NCI-H187 treated with DMSO at 0.1 percent for 48 hours (cell line): ENCODE measurements at places on chromosomes 13 and 19.

GRCh38 chr13:33761740-33762139 is 56.2 kb upstream of the RFC3 start:
- DNase-seq: no peak

DNA sequence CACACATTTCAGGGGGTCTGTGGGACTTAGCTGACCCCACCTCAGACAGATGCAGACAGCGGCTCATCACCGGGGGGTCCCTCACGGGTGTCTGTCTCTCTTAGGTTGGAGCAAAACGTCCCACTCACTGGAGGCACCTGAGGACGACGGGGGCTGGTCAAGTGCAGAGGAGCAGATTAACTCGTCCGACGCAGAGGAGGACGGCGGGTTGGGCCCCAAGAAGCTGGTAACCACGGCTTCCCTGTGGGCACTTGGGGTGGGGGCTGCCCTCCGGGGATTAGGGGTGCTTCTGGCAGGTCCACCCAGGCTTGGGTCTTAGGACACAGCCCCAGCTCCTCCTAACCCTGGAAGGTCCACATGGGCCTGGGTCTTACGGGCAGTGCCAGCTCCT is 11.2 kb upstream of the F7 start:
- no peak for DNase-seq

GRCh38 chr19:4571305-4571917 is 11.9 kb upstream of the SEMA6B start:
- no peak for DNase-seq

- no peak for DNase-seq
Observed at GRCh38 chr13:80361883-80362327, 21.0 kb upstream of the SPRY2 start.

DNA sequence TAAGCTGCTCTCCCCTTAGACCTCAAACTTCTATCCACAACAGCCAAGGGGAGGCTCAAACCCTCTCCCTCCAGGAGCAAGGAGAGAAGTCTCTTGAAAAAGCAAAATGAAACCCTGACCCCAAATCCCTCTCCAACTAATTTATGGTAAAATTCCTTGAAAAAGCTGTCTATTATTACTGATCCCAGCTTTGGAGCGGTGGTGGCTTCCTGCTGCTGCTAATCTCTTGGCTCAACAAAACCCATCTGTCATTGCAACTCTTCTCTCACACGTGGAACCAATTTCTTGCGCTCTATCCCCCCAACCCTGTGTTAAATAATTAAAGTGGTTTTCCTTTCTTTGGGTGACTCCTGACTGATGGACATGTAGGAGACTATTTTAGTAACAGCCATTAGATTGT is 64.1 kb upstream of the OXGR1 start:
- no peak for DNase-seq

DNA sequence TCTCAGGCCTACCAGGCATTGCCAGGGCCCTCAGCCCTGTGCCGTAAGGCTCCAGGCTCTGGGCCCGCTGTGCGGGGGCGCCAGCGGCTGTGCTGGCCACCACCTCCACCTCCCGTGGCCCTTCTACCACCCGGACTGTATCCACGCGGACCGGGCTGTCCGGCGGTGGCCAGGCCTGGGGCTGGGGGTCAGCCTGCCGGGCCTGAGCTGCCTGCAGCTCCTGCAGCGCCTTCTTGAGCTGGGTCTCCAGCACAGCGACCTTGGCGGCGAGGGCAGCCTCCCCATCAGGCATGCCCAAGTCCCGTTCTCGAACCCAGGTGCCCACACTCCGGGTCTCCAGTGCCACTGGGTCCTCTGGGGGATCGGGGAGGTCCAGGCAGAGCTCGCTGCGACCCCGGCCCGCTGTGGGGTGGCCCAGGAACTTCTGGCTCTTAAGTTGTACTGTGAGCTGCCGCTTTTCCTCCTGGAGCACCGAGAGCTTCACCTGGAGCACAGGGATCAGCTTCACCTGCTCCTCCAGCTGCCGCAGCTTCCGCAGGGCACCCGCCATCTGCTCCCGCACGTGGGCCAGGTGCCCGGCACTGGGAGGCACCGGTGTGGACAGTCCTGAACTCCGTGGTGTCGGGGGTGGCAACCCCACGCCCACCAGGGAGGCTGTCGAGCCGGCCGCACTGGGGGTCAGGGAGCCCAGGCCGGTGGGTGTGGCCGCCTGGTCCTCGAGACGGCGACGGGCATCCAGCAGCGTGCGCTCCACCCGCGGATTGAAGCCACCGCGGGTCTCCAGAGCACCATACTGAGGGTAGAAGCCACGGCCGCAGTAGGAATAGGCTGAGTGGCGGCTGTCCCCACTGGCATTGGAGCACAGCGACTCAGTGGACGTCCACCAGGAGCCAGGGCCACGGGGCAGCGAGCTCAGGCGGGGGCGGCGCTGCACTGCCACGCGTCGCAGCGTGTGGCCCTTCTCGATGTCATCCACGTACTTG is 4.1 kb downstream of the KANK2 start:
- DNase-seq: no peak

DNA sequence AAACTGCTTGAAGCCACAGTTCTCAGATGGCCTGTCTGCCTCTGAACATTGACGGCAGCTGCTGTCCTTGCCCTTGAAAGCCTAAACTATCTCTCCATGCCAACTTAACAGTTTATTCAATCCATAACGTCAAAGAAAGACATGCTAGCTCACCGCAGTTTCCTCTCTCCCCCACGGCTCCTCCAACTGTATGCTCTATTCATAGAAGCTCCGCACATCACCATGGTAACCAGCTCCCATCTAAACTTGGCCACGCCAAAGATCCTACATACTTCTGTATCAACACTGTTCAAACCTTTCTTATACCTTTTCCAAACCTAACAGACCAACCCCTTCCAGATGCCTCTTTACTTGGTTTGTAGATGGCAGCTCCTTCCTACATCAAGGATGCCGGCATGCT is 48.6 kb downstream of the ZNF91 start:
- no peak for DNase-seq

- DNase-seq: no peak
Observed at GRCh38 chr13:72931311-72931710, 127.5 kb upstream of the KLF5 start.

DNA sequence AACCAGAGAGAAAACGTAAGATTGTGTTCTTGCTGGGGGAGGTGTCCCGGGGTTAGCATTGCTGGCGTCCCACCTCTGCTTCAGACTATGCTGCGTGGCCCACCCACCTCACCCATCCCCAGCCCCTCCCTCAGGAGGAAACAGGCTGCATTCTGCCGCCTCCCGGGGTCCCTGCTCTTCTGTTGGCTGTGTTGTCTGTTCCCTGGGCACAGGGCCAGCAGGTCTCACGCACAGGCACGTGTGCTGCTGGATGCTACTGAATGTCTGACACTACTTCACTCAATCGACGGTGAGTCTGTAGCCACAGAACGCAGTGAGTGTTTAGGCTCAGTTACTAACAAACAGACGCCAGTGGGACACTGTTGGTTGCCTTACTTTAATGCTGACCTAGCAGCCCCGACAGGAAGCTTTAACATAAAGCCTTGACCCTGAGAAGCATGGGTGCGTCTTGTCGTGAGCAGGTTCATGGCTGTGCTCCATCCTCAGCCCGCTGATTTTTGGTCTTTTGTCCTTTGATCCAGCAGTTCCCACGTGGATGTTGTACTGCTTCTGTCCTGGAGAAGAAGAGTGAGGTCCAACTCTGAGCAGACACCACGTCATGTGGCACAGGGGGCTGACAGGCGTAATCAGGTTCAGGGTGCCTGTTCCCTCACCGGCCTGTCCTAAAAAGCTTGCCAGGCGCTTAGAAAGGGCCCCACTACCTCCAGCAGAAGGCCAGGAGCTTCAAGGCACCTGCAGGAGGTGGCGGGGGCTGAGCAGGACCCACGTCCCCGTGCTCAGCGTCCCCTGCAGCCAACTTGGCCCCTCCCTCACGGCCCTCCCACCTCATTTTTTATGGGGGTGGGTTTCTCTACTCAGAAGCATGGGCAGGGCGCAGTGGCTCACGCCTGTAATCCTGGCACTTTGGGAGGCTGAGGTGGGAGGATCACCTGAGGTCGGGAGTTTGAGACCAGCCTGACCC is 26.0 kb downstream of the NAXD start:
- no peak for DNase-seq

GRCh38 chr13:32600890-32601289 is 14.6 kb downstream of the PDS5B start:
- no peak for DNase-seq

DNA sequence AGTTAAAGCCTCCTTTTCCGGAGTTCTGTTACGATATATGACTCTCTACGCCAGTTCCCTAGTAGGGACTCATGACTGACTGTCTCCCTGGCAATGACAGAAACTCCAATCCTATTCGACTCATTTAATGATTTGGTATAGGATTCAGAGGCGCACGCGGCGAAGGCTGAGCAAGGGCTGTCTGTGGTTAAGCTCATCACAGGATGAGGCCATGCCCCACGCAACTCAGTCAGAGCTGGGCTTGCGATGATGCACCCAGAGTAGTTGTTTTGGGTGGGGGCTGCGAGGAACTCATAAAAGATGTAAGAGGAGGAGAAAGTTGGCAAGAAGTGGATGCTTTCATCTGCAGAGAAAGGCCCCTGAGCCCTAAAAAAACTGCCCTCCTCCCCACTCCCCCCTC is 468 bp upstream of the SERTM1 start:
- DNase-seq: no peak

- no peak for DNase-seq
Observed at GRCh38 chr13:27309967-27310598, 39.5 kb downstream of the RASL11A start.

DNA sequence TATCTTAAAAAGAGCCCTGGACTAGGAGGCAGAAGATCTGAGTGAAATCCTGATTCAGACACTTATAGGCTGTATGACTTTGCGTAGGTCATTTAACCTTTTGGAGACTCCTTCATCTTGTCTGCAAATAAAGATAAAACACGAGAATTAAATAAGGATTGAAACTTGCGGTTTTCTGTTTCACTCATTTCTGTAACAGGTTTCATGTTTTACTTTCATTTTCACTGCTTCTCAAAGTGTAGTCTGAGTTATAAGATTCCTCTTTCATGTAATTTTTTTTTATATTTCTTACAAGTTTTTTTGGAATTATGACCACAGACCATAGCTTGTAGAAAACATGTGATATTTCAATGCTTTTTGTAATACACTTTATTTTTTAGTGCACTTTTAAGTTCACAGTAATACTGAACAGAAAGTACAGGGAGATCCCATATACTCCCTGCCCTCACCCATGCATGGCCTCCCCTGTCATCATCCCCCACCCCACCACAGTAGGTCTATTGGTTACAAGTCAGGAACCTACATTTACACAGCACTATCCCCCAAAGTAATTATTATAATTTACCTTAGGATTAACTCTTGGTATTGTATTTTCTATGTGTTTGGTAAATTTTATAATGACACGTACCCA is 174.6 kb downstream of the ITGBL1 start:
- no peak for DNase-seq

DNA sequence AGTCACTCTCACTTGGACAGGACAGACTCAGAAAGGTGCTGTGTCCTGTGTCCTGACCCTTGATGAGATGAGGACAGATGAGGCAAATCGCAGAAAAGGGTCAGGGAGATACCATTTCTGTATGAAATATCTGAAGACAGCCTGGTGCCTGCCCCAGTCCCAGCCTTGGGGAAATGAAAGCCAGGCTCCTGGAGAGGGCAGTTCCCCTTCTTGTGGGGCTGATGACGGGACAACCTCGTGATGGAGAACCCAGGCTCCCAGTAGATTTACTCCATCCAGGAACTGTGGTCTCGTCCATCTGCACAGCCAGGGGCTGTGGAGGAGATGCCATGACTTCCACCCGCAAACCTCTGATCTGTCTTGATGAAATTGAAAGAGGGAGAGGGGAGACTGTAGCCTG is 13.8 kb downstream of the LILRB1 start:
- DNase-seq: no peak

GRCh38 chr19:49856574-49857021 is 5.6 kb downstream of the PTOV1 start:
- no peak for DNase-seq

DNA sequence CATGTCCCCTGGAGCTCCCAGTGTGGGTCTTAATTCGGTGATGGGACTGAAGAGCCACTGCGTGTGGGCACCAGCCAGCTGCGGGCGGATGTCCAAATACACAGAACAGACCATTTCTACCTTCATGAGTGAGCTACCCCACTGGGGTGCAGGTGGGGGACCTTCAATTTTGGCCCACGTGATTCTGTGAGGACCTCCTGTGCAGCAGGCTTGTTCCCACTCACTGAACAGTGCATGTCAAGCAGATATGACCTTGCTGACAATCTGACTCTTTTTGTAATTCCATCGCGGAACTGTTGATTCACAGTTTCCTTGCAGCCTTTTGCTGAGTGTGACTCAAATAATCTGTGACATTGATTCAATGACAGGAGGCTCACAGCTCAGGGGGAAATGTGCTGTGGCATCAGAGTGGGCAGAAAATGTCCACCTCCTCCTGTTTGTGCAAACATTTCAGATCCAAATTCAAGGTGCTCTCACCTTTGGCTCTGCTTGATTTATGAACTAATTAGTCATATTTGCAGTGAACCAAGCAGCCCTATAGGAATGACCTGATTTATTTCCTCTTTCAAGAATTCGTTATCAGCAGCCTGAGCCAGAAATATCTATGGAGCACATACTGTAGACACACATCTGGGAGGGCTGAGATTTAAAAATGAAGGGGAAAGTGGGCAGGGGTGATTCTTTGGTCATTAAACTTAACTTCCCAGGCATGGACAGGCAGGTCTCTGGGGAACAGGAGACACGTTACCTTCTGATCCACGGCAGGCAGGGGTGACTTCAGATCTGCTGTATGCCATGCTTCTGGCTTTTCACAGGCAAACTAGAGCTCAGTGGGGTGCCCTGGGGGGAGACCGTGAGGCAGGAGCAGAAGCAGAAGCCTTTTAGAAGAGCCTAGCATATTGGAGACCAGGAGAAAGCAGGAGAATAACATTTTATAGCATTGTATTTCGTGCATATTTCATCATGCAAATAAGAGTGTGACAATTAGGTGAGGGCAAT is 170.0 kb upstream of the KL start:
- DNase-seq: no peak

DNA sequence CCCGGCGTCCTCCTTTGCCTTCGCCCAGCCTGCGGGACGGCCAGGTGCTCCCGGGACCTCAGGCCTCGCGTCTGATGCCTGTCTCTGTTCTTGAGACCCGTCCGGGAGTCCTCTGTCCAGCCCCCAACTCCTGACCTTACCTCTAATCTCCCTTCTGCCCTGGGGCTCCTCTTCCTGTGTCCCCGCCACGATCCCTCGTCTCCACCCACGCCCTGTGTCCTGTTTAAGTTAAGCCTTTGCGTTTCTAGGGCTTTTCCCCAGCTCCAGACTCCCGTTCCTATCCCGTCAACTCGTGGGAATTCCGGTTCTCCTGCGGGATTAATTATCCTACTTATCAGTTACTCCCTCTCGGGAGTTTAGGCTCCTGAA is 686 bp downstream of the LENG8 start:
- DNase-seq: no peak

- no peak for DNase-seq
Observed at GRCh38 chr13:32472194-32472621, 44.3 kb upstream of the N4BP2L1 start.

GRCh38 chr13:59677966-59678814 is 485.5 kb downstream of the DIAPH3 start:
- DNase-seq: no peak
